ENCODE measurements at places on chromosomes 7 and 10.

DNA sequence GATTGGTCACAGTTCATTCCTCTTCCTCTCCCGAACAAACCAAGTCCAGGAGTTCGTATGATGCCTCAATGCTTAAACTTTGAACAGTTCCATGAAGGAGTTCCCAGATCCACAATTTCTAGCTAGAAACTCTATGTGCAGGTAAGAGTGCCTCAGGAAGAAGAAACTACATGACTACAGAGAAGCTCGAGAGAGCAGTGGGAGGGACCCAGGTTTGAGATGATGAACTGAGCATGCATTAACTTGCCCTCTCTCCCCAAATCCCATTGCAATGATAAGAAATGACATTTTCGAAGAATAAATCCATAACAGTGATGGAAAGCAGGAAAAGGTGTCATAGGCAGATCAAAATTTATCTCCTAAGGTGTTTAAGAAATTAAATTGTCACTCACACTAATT, 140.6 kb upstream of the JCAD start:
- no peak for DNase-seq

GRCh38 chr10:82811621-82812020, 936.6 kb downstream of the NRG3 start:
- peak; percentile 22 for DNase-seq

DNA sequence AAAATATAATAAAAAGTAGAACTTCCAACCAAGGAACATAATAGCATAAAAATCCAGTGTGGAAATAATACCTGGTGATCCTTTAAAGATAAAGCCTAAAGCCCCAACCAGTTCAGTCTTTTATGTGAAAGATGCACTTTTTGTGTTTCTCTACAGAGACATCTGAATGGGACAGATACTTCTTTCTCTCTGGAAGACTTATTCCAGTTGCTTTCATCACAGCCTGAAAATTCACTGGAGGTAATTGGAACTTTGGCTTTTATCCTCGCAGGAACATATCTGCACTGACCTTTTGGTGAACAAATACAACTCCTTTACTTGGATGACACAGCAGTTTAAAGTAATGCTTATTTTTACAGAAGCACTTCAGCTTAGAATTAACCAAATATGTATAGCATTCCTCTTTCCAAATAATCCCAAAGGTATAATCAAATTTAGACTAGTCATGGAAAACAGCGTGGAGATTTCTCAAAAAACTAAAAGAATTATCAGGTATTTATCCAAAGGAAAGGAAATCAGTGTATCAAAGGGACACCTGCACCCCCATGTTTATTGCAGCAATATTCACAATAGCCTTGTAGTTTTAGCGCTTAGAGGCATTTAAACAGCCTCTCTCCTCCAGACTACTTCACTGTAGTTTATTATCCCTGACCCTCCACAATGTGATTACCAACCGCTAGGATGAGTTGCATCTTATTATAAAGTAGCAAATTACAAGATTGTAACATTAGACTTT, 16.8 kb downstream of the HNRNPA2B1 start:
- DNase-seq = no peak

DNA sequence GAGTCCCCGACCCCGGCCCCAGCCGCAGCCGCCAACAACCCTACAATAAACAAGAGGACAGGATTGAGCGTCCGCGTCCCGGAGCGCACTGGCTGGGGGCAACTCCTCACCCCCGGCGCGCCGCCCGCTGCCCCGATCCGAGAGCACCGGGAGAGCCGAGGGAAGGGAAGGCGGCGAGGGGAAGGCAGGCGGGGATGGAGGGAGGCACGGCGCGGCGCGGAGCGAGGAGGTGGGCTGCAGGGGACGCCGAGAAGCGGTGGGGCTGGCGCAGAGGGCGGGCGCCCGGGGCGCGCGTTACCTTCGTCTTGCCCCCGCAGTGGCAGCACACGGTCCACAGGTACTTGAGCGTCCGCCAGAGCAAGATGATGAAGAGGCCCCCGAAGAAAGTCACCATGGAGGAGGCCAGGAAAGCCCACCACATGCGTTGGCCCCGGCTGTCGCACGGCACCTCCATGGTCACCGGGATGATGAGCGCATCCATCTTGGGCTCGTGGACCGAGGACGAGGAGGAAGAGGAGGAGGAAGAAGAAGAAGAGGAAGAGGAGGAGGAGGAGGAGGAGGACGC, 559 bp downstream of the KCNMA1 start:
- no peak for DNase-seq

DNA sequence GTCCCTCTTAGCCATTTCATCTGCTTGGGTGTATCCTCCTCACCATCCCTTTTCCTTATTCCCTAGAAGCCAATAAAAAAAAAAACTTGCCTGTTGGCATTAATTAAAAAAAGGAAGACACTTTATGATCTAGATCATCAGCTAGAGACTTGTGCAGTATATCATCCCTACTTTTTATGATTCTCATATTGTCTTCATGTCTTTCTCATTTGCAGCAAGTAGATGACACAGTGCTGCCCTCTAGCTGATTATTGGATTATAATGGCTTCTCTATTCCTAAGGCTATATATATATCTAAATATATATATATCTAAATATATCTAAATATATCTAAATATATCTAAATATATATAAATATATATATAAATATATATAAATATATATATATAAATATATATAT, 272.4 kb upstream of the LRGUK start:
- DNase-seq = peak; percentile 10

- no peak for DNase-seq
Measured at GRCh38 chr10:101616415-101617101, 28.4 kb downstream of the DPCD start.

- DNase-seq = no peak
Measured at GRCh38 chr10:14150526-14150925, 180.2 kb downstream of the FRMD4A start.

DNA sequence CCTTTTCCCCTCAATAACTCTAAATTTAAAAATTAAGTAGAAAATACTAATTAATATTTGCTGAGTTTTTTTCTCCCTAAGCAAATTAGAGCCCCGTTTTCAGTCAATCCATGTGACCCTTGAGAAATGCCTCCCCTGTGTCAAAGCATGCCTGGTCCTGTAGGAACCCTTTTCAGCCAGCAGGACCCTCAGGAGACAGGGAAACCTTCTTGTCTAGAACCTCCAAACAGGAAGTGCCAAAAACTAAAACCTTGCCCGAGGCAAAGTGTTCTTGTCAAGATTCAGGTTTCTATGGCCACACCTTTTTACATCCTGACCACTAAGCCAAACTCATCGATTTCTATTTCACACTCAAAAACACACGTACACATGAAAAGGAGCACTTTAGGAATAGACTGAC, 60.1 kb upstream of the NFE2L3 start:
- peak; percentile 37 for DNase-seq

- no peak for DNase-seq
Measured at GRCh38 chr7:64706625-64707292, 40.8 kb downstream of the ZNF107 start.

DNA sequence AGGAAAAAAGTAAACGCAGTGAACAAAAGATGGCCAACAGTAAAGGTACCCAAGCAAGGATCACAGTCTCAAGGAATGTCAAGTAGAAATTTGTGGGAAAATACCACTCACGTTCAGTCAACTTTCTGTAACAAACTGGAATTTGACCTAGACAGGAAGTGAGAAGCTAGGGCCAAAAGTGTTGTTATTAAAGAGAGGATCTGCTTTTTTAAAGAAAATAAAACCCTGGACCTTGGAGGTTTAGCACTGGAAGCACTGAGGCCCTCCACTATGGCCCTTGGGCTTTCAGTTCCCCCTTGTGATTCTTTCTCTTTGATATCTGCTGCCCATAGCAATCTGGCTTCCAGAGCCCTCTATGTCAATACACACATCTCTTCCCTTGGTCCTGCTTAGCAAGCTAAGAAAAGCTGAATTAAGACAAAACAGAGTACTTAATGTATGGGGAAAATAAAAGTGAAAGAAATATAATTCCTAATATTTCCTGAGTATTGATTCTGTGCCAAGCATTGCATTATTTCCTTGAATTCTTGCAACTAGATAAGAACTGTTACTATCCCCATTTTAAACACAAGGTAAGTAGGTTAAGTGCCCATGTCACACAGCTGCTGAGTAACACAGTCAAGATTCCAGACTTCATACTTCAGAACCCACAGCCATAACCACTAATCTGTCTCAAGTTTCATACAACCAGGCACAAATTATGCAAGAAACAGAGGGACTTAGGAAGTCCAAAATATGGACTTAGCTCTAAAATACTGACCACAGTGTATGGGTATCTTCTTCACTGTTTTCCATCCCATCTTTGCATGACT, 2.6 kb upstream of the ZNF438 start:
- DNase-seq = peak; percentile 59

- no peak for DNase-seq
Measured at GRCh38 chr10:98971464-98971863, 264.2 kb downstream of the HPSE2 start.

DNA sequence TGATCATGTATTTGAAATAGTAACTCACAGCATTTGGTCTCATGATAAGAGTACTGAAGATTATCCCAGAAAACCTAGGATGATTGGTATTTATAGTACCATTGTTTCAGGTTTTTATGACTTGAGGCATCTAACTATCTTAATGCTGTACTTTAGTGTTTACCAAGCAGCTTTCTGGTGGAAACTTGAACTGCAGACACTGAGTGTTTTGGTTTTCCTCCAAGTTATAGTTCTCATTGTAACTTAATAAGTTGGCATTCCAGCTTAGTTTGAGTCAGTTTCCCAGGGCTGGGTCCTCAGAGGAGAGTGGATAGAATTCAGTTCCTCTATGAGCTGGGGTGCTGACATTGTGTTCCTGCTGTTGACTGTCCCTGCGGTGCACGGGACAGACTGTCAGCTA, 50.4 kb downstream of the SEC23IP start:
- no peak for DNase-seq

GRCh38 chr10:12214763-12215218, 18.8 kb downstream of the CDC123 start:
- DNase-seq = peak; percentile 41

DNA sequence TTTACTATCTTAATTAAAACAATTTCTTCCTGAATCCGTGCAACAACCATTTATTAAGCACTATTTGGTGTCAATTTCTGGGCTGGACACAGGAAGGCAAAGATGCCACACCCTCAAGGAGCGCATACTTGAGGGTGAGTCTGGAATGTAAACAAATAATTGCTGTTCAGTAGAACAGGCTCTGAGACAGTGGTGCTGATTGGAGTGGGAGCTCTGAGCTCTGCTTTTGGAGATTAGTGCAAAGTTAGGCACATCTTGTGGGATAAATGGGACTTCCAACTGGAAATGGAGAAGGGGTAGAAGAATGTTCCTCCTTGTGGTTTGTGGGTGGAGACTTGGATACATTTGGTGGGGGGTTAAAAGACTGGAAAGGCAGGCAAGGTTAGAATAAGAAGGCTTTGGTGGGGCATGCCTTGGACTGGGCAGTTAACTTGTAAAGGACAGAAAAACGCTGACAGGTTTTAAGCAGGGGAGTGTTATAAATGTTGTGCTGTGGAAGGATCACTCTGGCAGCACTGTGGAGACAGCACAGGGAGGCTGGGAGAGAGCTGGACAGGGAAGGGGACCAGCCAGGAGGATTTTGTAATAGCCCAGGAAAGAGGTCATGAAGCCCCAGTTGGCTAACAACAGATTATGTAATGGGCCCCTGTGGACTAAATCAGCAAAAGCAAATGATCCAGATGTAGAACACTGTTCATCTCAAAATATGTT, 80.7 kb downstream of the ZNF365 start:
- peak; percentile 75 for DNase-seq

- DNase-seq = no peak
Measured at GRCh38 chr10:6482737-6483357, 97.2 kb downstream of the PRKCQ start.

- DNase-seq = no peak
Measured at GRCh38 chr7:54843841-54844355, 84.9 kb upstream of the SEC61G start.

- DNase-seq = no peak
Measured at GRCh38 chr10:78448470-78448869, 414.8 kb downstream of the RPS24 start.

DNA sequence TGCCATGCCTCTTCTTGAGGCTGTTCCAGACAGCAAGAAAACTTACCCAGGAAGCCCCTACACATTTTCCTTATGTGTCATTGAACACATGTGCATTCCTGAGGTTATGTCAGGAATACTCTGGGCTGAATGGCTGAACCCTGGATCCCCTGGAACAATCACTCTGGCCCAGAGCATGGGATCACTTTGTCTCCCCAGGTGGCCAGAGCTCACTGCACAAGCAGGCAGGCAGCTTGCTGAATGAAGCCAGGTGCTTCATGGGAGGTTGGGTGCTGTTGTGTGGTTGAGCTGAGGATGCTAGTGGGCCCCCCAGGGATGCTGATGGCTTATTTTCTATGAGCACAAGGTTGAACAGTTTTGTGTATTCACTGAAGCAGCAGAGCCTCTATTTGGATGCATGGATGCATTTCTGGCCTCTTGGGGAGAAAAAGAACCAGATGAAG, 54.7 kb upstream of the NPTX2 start:
- peak; percentile 27 for DNase-seq

- no peak for DNase-seq
Measured at GRCh38 chr7:154375956-154376355, 323.8 kb downstream of the DPP6 start.

DNA sequence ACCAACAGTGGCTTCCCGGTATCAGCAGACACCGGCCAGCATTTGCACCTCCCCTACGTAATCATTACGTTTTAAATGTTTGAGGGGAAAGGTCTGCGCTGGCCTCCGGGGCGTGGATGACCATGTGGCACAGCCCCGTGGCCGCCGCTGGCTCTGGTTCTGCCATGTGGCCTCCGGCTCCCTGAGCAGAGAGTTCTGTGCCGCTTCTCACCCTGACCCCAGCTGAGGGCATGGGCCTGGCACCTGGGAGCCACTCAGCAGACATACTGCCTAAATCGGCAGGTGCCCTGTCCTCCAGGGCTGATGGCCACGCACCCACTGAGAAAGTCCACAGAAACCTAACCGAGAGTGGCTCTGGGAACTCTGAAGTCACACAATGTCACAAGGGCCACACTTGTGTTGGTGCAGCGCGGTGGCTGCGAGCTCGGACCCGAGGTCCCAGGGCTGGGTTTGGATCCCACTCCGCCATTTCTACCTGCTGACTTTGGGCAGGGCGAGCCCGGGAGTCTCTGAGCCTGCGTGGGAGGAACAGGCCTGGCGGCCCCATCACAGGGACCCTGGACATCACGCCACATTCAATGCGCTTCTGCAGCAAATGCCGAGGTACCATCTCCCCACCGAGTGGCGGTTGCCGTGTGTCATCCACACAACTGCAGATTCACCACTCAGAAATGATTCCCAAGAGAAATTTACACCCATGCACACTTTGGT, 25.3 kb downstream of the CFAP46 start:
- DNase-seq = no peak
